Right renal pelvis (tissue), 4 donors: ENCODE measurements at places on chromosomes 3 and 15.

DNA sequence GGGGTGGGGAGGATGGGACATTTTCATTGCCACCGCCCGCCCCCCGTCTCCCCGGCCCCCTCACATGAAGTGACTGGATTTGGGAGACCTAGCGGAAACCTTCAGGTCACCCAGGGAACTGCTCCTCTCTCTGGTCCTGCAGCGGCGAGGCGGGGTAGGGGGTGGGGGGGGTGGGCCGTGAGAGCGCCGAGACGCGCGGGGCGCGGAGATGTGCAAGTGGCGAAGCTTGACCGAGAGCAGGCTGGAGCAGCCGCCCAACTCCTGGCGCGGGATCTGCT, 712 bp upstream of the MME start:
- DNase-seq, result no peak

DNA sequence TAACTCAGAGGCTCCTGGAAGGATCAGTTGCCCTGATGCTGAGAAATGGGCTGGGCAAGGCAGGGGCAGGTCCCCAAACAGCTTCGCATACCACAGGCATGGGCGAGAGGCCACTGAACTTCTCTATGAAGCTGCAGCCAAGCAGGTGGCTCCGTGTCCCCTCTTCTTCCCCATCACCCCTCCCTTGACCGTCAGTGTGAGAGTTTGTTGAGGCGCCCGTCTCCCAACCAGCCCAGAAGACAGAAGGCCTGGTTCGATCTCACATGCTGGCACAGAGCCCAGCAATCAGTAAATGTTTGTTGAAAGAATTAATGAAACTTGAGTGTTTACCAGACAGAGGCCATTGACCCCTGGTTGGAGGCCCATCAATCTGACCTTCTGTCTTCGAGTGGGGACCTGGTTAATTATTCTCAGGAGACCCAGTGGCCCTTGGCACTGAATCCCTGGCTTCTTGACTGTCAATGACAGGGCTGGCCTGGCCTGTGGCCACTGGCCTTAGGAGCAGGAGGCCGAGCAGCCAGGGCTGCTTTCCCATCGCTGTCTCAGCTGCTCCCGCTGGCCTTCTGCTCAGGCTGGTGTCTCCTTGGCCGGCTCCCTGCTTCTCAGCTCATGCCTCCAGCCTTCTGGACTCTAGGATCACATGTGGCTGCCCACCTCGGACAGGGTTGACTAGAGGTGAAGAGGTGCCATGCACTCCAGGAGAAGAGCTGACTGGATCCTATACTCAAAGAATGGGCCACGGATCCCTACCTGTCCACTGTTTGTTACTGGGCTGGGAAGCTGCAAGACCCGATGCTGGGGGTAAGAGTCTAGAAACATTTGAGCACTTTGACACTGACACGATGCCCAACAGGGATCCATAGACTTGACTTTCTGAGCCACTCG, 113.4 kb downstream of the ASB7 start:
- no peak for DNase-seq

- no peak for DNase-seq
Observed at GRCh38 chr3:99670556-99670950, 32.2 kb downstream of the COL8A1 start.

DNA sequence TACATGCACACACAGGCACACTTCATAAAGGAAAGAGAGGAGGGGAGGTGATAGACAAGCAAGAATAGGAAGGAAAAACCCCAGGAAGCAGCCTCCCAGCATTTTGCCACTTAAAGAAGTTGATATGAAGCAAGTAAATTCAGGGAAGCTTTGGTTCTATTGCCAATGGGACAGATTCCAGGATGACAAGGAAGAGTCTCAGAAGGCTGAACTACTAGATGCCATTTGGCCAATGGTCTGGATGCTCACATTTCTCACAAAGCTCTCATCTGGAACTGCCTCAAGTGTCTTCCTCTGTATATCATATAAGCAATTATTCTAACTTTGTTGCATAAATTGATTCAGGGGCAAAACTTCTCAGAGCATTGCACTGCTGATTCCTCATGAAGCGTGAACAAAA, 78.8 kb upstream of the STRIT1 start:
- no peak for DNase-seq

- no peak for DNase-seq
Observed at GRCh38 chr3:50470658-50471057, 32.8 kb downstream of the CACNA2D2 start.

DNA sequence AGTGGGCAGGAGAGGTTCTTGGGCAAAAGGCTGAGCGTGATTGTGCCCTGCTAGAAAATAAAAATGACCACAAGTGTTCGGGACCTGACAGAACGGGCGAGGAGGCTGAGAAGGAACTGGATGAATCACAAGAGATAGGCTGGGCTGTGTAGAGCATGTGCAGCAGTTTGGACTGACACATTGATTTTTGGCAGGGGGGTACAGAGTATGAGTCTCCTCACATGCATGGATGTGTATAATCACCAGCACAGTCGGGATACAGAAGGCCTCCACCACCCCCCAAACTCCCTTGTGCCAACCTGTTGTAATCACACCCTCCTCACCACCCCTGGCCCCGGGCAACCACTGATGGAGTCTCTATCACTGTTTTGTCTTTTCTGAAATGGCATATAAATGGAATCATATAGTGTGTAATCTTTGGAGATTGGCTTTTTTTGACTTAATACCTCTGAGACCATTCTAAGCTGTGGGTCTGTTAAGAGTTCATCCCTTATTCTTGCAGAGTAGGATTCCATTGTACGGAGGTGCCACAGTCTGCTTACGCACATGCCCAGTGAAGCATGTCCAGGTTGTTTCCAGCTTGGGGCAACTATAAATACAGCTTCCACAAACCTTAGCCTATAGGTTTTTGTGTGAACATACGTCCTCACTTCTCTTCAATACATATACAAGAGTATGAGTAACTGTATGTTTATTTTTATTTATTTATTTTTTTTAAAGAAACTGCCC, 438.8 kb downstream of the FOXP1 start:
- DNase-seq, result no peak

DNA sequence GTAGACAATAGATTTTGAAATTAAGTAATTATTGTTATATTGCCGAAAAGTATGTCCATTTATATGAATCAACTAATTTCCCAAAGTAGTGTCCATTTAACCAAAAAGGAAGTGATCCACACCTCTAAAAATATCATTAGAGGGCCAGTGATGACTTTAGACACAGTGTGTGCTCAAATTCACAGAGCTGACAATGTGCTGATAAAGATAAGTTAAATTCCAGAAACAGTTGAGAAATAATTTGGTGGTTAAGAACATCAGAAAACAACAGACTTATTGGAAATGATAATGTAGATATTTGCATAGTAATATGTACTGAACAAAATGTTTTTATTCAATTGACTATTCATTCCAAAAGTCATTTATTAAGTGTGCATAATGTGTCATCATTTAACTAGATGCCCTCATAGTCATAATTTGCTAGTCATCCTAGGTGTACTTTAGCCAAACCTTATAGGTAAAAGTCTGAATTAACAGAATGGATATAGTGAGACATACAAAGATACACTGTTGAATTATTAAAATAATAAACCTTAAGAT, 230.2 kb upstream of the ADAMTS9 start:
- DNase-seq, result no peak

GRCh38 chr3:142925140-142925539, 36.3 kb upstream of the PCOLCE2 start:
- DNase-seq, result no peak

GRCh38 chr3:191721390-191721861, 260.5 kb downstream of the PYDC2 start:
- DNase-seq, result no peak

GRCh38 chr3:186502138-186502948, 41.8 kb downstream of the CRYGS start:
- no peak for DNase-seq

DNA sequence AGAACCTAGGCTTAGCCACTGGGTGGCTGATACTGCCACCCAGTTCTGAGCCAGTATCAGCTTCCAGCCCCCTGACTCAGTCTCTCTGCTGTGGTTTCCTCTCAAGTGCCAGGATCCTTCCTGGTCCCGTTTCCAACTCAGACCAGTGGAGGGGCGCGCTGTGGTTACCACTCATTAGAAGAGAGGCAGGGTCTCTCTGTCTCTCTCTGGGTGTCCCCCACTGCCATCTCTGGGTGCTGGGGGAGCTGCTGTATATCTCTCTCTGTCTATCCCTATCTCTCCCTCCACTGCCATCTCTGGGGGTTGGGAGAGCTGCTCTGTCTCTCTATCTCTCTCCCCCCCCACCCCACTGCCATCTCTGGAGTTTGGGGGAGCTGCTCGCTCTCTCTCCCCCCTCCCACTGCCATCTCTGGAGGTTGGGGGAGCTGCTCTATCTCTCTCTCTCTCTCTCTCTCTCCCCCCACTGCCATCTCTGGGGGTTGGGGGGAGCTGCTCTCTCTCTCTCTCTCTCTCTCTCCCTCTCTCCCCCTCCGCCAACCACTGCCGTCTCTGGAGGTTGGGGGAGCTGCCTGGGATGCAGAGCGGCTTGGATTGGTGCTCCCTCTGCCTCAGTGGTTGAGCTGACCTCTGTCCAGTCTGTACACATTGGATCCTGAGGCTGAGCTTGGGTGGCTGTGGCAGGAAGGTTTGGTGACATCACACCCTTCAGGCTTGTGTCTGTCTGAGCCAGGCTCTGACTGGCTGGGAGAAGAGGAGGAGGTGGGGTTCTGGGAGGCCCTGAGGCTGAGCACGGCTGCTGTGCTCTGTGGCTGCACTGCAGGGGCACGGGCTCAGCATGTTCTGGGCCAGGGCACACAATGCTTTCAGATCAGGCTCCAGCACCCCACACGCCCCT, 98.9 kb downstream of the APBA2 start:
- no peak for DNase-seq

GRCh38 chr3:46889381-46890110, 12.0 kb downstream of the PTH1R start:
- DNase-seq, result no peak

DNA sequence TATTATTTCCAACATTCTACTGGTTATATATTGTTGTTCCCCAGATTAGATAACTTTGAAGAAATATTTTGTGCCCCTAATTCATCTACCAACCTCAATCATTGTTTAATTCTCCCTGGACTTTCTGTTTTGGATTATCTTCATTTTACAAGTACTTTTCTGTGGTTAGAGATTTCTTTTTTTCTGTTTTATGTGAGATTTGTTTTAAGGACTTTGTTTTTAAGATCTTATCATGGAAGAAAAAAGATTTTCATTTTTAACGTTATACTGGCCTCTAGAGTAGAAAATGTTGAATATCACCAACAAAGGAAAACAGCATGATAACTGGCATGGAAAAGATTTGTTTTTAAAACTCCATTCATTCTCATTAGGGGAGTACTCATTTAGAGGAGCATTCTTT, 210.9 kb upstream of the KCNMB2 start:
- DNase-seq, result no peak
